ENCODE measurements at places on chromosomes 6 and 20. TPM values are rescaled to one million over a fixed set of nuclear protein-coding genes. Genes with fewer than 3 reads are reported as not detected.

C6orf15 gene
- not detected for total RNA-seq

ULBP2 gene
- 1.1 TPM for total RNA-seq

WDR27 gene
- 12.9 TPM for total RNA-seq

KIAA1755 gene
- total RNA-seq = 8.0 TPM

DEFB132 gene
- 0.32 TPM for total RNA-seq

CFAP206 gene
- total RNA-seq = 0.42 TPM

IRF4 gene
- total RNA-seq = 0.65 TPM

ZSCAN16 gene
- 2.4 TPM for total RNA-seq

PRPH2 gene
- total RNA-seq = 1.1 TPM

SCRT2 gene
- total RNA-seq = not detected

PLCG1 gene
- 64.8 TPM for total RNA-seq

TENT5A gene
- 30.0 TPM for total RNA-seq

GPX5 gene
- not detected for total RNA-seq

BEND6 gene
- total RNA-seq = 1.2 TPM

JPH2 gene
- total RNA-seq = 93.5 TPM

SRXN1 gene
- total RNA-seq = 38.9 TPM

SAPCD1 gene
- 0.73 TPM for total RNA-seq

POFUT1 gene
- total RNA-seq = 25.5 TPM

TNNC2 gene
- not detected for total RNA-seq

HLA-DRA gene
- 151 TPM for total RNA-seq

ARMH2 gene
- not detected for total RNA-seq

F13A1 gene
- 122 TPM for total RNA-seq

RSPH4A gene
- 0.12 TPM for total RNA-seq

CAP2 gene
- total RNA-seq = 79.5 TPM

All from left cardiac atrium (tissue), 4 donors.